ENCODE measurements at places on chromosomes 11 and 22.

DNA sequence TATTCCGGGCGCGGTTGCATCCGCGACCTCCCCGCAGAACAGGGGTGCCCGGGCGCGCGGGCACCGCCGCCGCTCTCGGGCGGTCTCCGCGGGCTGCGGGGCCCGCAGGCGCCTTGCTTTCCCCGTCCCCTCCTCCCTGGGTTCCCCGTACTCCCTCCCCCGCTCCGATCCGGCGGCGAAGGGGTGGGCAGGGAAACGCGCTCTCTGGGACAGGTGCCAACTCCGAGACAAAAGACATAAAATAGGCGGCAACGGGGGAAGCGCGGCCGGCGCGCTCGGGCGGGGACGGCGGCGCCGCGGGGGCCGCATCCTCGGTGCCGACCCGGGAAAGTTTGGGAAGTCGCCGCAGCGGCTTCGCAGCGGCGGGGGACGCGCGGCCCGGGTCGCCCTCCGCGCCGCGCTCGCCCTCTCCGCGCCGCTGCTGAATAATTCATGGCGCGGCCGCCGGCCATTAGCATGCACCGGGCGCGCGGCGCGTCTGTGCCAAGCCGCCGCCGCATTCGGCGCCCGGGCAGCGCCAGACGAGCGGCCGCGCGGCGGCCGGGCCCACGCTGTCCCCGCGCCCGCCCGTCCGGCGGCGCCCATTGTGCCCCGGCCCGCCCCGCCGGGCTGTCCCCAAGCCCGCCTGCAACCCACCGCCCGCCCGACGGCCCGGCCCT, 78.7 kb upstream of the PPARA start:
- peak; percentile 54 for DNase-seq

DNA sequence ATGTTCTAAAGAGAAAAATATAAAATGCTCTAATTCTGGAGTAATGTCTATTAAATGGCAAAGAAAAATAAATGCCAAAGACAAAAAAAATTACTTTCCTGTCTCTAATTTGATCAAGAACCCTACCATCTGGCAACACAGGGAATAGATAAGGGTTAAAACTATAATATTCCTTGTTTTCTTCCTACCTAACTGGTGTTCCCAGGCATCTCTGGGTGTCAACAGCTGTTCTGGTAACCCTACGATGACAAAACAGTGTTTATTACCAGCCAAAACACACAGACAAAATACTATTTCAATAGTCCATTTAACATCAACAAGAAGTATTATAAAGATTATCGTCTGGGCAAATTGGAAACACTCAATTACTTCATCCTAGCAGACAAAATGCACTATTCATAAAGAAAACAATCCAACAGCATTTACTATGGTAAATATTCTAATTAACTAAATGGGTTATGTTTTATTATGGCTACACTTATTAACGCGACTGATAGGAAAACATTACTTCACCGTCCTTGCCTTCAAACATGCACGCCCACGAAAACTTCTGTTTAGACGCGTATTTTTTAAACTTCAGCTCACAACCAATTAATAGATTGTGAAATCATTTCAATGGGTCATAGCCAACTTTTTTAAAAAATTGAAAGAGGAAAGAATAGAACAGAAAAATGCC, 50.6 kb downstream of the LGR4 start:
- no peak for DNase-seq

DNA sequence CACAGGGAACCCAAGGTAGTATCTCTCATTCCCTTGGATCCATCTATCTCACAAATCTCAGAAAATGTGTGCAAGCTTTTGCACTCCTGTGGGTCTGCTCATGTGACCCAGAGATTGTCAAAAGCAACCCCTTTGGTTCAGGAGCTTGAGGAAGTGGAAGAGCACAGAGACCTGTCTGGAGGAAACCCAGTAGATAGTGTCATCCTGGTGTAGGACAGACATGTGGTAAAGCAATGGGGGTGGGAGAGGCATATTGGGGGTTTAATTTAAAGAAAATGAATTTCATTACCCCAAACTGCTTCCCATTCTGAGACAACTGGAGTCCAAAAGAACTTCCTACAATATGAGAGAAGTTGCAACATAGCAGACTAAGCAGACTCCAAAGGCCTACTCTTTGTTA, 5.8 kb upstream of the MS4A14 start:
- no peak for DNase-seq

GRCh38 chr11:2358754-2359442, 18.2 kb upstream of the CD81 start:
- no peak for DNase-seq

GRCh38 chr22:42214633-42215415, 55.6 kb downstream of the TCF20 start:
- DNase-seq, result no peak

- peak; percentile 38 for DNase-seq
Observed at GRCh38 chr11:44608991-44609782, 43.7 kb downstream of the CD82 start.

DNA sequence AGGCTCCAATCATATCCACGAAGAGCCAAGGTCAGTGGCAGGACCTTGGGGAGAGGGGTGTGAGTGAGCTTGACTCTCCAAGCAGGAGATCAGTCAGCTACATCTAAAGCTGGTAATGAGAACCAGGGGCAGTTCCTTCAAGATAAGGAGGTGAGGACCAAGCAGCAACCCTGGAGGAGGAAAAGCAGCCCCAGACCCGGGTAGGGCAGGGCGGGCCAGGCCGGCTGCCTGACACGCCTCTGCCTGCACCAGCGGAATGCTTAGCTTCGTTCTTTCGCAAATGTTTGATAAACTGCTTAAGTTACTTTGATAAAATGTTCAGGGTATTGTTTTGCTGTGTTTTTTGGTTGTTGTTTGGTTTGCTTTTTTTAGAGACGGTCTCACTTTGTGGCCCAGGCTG, 18.7 kb upstream of the FADD start:
- no peak for DNase-seq

DNA sequence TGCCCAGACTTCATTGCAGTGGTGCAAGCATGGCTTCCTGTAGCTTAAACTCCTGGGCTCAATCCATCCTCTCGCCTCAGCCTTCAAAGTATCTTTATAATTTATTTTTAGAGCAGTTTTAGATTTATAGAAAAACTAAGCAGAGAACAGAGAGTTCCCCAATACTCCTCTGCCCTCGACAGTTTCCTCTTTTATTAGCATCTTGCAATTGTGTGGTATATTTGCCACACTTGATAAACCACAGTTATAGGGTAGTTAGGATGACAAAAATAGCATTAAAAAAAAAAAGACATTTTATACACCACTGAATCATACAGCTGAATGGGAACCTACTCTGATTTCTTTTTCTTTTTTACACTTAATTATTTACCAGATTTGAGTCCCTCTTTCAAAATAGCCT, 31.2 kb downstream of the MS4A2 start:
- no peak for DNase-seq

DNA sequence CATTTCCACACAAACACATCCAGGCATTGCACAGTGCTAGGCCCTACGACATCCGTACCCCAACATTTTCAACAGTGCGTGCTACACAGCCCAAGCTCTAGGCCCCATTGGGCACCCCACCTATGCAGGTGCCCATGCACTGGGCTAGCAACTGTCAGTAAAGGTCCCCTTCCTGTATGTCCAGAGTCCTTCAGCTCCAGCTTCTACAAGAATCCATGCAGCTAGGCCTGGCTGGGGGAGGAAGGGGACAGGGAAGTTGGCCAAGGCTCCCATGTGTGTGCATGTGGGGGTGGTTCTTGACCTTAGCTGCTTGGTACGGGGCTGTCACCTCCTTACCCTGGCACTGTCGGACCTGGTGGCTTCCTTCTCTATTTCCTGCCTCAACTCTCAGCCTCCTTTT, 1.3 kb downstream of the B3GAT1 start:
- no peak for DNase-seq

DNA sequence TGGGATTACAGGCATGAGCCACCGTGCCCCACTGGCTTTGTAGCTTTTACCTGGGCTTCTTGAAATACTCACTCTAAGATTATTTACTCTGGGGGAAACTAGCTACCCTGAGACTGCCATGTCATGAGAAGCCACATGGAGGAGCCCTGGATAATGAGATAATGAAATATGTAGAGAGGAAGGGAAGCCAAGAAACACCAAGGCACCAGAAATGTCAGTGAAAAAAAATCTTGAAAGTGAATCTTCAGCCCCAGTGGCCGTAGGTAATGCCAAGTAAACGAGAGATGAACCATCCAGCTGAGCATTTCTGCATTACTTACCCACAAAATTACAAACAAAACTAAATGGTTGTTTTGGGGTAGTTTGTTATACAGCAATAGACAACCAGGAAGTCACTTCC, 125.6 kb downstream of the APIP start:
- no peak for DNase-seq

GRCh38 chr11:100806296-100806695, 119.2 kb downstream of the ARHGAP42 start:
- DNase-seq, result no peak

DNA sequence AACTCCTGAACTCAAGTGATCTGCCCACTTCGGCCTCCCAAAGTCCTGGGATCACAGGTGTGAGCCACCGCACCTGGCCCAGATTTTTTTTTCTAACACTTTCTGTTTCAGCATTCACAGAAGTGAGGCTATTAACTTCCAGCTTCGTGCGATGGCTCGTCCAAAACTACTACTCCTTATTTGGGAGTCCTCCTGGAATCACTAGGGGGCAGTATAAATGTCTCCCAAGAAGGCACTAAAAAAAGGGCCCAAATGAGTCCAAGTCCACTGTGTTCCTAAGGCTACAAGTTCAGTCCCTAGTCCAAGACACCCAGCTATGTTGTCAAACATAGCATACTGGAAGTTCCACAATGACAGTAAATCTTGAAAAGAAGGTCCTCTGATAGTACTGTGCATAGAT, 63.2 kb upstream of the BIRC3 start:
- DNase-seq, result no peak

DNA sequence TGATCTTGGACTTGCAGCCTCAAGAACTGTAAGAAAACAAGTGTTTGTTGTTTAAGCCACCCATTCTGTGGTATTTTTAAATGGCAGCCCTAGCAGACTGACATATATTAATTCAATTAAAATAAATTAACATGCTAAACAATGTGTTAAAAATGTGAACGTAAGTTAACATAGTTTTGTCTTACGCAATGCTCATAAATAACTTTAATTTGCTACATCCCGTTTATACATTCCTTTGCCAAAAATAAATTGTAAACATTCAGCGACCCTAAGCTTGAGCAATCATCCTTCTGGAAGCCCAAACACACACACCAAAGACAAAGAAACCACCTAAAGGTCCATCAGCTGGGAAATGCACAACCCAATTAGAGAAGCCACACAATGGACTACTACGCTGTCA, 70.4 kb downstream of the CELSR1 start:
- no peak for DNase-seq

GRCh38 chr11:109343242-109343641, 78.7 kb upstream of the C11orf87 start:
- DNase-seq, result no peak

DNA sequence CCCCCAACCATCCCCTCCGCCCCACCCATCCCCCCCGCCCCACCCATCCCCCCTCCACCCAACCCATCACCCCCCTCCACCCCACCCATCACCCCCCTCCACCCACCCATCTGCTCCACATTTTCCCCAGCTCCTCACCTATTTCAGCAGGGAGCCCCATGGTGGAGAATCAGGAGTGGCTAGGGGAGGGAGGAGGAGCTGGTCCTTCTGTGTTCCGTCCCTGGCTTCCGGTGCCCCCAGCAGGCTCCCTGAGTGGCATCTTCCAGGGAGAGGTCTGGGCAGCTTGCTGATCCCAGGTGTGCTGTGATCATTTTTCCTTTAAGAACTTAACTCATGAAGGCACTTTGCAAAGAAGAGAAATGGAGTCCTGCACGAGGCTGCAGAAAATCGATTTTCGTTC, 365.8 kb downstream of the TBC1D22A start:
- DNase-seq, result no peak
